ENCODE measurements at places on chromosomes 11 and 22. TPM values are rescaled to one million over a fixed set of nuclear protein-coding genes. Genes with fewer than 3 reads are reported as not detected.

DNA sequence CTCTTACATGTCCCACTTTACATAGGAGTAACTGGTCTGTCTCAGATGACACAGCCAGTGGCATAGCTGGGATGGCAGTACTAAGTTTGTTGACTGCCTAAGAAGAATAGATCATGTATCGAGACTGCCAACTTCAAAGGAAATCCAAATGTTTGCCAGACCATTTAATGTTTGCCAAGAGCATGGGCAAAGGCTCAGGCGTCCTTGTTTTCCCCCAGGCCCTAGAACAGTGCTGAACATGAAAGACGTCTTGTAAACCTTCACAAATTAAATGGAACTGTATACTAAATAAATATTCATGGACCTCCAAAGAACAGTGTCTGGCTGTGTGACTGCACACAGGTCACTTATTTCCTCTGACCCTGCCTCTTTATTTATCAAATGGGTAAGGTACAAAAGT, 234.7 kb upstream of the CCDC90B start:
- no peaks in the 10 kb centered on the region for H3K36me3 ChIP-seq
- DNase-seq: no peak
- peaks cover 3% of the 10 kb centered on the region for H3K4me1 ChIP-seq
- H3K4me3 ChIP-seq: no peak overlapping the region

- peak; percentile 42 for DNase-seq
- H3K36me3 ChIP-seq: no peaks in the 10 kb centered on the region
These were observed 847 bp downstream of the ME3 start for GRCh38 chr11:86671531-86672006.

The RABL2B gene
- 42.3 TPM for total RNA-seq

The IGLL1 gene
- total RNA-seq: not detected

Data from mesothelial cell of epicardium (in vitro differentiated cells).